ENCODE measurements at places on chromosomes 1 and 21.

DNA sequence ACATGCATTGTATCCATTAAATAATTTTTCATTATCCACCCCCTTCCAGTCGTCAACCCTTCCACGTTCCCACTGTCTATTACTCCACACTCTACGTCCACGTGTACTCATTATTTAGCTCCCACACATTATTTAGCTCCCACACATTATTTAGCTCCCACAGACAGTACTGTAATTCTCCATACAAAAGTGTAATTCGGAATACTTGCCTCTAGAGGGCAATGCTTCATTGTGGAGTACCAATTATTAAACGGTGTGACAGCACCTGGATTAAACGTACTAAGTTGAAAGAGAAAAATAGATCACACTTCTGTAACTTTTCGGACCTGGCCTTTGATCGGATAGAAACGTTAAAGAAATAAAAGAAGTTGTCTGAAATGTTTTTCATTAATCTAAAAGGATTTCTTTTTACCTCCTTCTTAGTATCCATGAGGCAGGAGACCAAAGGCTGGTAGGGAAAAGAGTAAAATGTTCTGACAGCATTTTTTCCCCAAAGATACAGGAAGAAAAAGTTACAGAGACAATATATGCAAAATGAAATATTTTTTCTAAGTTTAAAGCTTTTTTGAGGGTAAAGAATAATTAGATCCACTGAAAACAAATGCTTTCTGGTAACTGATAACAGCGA is 99.2 kb downstream of the LHX8 start:
- peak; percentile 55 for DNase-seq

- DNase-seq = no peak
Measured at GRCh38 chr1:170721621-170722020, 57.7 kb downstream of the PRRX1 start.

DNA sequence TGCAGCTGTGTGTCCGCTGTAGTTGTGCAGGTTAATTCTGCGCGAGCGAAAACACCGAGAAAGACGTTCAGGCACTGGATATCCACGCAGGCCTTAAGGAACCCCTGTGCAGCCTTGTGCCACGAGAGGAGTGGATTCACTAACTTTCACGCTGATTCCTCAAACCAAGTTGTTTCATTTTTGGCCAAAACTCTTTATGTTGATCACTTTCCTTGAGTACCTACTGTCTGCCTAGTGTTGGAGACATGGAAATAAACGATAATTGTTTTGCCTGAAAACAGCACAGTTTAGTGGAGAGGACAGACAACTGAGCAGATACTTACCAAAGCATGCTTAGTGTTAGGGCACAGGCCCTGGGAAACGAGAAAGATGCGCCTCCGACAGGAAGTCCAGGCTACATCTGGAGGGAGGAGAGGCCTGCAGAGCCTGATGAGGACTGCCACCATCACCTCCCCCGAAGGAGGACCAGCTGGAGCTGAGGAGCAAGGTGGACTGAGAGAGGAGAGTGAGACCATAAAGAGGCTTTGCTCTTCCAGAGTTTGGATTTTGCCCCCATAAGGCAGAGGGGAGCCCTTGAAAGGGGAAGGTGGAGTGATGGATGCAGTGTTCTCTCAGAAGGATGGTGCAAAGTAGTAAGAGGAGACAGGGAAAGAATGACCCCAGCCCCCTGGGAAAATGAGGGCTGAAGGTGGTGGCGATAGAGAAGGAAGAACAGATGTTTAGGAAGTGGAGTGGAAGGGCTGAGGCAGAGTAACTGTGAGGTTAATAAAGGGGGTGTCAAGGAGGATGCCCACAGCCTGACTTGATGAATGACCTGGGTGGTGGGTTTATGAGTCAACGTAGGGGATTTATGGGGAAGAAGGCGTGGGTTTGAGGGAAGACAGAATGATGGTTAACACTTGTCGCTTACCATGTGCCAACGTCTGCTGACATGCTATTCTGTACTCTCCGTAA is 956 bp upstream of the SCAF4 start:
- peak; percentile 20 for DNase-seq

GRCh38 chr21:43854773-43855633 is 10.0 kb upstream of the AGPAT3 start:
- DNase-seq = no peak

DNA sequence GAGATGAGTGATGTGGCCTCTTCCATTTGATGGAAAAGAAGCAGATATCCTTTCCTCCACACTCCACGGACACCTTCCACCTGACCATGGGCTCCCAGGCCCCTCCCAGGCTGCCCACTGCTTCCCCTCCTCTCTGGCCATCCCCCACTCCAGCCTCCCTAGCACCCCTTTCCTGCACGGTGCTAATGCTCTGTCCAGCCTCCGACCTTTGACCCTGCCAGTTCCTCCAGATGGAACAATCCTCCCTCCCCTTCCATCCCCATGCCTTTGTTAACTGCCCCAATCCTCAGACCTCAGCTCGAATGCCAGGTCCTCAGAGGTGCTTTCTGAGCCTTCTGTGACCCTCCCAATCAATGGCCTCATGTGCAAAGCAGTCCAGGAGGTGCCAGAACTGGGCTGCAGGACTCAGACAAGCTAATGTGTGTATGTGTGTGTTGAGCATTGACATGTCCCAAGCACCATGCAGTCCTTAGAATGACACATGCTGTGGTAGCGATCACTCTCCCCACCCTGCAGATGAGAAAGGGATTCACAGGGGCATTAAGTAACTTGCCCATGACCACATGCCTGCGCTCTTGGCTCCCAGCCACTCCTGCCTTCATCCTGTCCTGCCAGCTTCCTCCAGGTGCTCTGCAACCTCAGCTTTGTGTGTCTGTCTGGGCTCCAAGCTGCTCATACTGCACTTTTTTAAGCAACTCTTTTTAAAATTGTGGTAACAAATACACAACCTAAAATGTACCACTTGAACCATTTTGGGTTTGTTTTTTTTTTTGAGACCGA is 63.5 kb upstream of the EDN2 start:
- no peak for DNase-seq

DNA sequence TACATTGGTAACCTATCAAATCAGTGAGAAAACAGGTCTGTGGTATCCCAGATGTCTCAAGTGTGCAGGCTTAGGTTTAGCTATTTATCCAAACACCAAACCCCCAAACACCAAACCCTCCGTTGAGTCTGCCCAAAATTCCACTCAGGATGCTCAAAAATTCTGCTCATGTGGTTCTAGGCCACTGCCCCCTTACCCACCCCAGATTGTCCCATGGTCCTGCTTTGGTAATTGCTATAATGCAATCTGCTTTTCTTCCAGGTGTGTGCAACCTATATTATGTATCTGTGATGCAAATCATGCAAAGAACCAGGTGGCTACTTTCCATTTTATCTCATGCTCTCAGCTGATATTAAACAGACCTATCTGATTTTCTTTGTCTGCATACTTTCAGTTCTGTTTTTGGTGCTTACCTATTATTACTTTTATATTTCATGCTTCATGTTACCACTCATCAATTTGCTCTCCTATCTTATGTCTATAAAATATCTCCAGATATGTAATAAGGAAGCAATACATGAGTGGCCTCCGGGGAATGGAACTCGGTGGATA is 123.7 kb downstream of the TOMM20 start:
- no peak for DNase-seq

Data from HEK293T (cell line).